Ecto neural progenitor cell (in vitro differentiated cells): ENCODE measurements at places on chromosomes 7 and 10.

GRCh38 chr7:48458701-48459524, 287.7 kb downstream of the ABCA13 start:
- no peak for DNase-seq

DNA sequence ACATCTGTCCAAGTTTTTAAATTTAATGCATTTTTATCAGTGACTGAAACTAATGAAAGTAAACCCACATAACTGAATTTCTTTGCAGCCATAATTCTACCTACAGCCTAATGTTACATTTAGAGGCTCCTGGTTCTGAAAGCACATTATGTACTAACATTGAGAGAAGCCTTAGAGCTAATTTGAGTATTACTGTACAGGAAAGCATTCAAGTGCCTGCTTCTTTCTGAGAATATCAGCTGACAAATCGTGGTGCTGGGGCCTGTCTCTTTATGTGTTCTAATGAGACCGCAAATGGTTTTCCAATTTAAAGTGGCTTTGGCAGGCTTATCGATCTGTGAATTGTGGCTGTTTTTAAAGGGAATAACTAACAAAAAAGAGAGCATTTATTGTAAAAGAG, 32.3 kb upstream of the DGKB start:
- DNase-seq: no peak

DNA sequence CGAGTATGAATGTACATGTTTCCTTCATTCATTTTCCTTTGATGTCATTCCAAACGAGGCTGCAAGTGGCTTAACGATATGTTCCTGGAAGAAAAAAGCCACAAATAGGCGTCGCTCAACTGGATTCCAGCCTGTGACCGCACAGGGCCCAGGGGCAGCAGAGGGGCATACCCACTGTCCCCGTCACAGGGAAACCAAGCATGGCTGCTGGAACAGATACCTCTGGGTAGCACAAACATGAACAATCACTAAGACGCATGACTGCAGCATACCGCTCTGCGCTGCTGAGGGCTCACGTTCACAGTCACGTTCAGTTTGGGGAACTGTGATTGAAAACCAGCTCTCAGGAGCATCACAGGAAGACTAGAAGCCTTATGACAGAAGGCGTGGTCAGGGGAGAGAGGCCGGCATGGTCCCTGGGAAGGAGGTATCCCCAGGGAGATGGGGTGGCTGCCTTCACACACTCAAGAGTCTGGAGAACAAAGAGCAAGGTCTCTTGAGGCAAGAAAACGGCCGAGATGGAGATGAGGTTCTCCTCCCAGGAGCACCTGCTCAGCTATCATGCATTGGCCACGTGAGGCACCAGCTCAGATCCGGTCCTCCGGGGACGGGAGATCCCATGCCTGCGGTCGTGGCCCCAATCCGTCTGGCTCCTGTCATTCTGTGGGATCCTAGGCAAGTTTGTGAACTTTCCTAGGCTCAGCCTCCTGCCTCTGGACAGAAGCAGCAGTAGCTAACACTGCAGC, 213.6 kb downstream of the DIP2C start:
- DNase-seq: no peak

DNA sequence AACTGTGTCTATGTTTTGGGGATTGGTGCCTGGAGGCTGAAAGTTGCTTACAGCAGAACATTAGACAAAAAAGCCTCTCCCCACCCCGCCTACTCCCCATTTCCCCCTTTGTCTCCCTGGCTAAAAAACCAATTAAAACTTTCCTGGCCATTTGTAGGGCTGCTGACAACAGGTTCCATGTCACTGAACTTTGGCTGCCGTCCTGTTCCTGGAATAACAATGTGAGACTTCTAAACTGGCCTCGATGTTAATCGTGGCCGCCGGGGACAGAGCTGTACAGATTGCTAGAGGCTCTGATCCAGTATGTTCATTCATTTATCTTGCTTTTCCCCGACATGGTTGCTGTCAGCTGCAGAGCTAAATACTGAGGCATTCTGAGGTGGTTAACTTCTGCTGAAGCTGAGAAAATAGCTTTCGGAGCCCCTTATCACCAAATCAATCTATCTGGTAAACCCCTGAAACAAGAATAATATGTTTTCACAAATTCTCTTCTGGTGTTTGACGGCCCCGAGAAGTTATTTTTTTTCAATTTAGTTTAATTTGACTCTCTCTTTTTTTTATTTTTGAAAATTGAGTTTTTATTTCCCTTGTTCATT, 271.6 kb downstream of the GFRA1 start:
- no peak for DNase-seq

DNA sequence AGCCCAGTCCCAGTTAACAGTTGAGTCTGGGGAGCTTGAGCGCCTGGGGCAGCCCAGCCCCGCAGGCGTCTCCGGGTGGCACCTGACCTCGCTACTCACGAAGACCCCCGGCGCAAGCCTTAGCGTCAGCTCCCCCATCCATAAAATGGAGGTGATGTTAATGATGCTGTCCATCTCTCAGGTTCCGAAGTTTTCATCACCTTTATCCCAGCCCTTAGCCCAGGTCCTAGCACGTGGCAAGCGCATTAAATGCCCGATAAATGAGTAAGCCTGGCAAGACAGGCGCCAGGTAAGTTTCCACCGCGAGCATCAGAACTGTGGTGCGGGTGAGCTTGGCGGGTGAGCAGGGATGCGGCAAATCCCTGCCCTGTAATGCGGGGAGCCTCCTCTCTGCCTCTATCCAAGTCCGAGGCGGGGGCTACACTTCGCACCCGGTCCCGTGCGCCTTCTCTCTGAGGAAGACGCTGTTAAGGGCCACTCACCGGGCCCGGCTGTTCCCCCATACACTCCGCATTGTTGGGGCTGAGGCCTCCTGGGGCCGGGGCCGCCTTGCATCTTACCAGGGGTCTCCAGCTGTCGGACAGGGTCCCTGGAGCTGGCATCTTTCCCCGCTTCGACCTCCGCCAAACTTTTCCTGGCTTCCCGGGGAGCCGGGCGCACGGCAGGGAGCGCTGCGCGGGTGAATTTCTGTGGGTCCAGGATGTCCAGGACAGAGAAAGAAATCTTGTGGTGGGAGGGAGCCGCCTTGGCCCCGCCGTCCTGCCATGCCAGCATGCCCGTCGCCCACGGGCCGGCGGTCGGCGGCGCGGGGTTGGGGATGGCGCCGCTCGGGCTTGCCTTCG, 444 bp downstream of the NKX1-2 start:
- DNase-seq: no peak

DNA sequence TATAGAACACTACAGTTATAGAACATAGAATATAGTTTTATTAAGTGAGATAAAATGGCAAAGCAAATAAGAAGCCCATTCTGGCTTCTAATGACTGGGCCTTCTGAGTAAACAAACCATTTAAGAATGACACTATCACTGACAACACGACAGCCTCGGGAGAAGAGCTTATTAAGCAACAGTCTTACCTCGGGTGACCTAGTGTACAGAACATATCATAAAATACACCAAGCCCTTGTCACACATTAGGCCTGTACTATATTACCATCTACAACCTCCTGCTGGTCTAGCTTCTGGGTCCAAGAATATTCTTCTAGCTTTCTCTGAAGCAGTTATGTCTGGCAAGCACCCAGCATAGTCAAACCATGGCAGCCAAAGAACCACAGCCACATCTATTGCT, 32.0 kb downstream of the CCDC186 start:
- DNase-seq: no peak
